ENCODE measurements at places on chromosomes 4 and X.

DNA sequence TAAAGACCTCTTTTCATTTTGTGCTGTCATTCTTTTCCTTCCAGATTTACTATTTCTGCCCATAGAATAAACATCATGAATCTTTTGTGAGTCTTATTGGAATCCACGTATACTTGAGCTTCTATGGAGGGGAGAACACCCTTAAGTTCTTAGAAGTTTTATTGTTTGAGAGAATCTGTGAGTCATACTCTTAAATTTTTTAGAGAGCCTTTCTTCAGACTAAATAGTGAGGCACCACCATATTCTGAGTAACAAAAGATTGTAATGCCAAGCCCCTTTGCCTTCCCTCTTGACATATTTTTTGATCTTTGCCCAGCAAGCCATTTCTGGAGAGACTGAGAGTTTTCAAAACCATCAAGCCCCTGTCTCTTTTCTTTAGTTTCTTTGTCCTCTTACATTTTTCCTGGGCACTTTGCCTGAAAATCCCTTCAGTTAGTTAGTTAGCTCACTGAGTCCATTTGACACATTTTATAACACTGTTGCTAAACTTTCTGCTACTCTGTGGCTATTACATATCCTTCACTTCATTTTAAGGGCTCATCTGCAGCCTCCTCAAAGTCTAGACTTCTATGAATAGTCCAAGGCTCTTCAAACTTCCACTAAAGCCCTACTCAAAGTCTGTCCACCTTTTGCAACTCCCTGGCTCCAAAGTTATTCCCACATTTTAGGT lies 65.3 kb upstream of the NDUFC1 start:
- DNase-seq = no peak

- no peak for DNase-seq
Measured at GRCh38 chr4:7034262-7035081, 8.7 kb upstream of the TADA2B start.

DNA sequence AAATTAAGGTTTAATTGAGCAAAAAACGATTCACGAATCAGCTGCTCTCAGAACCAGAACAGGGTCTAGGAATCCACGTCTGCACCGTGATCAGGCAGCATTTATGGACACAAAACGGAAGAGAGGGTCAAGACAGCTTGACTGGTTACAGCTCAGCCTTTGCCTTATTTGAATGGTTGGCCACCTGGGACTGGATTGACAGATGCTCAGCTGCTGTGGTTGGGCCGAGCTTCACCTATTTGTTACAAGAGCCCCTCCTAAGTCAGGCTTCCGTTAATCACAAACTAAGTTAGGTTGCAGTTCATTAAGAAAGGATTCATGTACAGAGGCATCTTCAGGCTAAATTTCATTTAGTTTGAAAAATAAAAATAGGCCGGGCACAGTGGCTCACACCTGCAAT lies 50.6 kb upstream of the MAN2B2 start:
- DNase-seq = no peak

DNA sequence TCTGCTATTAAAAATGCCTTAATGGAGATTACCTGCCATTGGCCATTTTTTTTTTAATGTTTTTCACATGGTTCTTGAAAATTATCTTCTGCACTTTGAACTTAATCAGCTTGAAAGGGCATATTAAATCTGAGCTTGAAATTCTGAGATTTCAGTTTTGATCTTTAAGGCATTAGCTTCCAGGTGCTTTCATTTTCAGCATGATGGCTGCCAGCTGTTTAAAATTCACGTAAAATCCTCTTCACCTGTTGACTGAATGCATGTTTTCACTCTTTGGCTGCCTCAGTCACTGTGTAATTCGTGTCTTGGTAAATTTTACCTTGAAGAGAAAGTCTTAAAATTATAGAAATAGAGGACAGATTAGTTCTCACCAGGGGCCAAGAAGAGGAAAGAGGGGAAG lies 39.6 kb downstream of the SMAD1 start:
- DNase-seq = no peak

DNA sequence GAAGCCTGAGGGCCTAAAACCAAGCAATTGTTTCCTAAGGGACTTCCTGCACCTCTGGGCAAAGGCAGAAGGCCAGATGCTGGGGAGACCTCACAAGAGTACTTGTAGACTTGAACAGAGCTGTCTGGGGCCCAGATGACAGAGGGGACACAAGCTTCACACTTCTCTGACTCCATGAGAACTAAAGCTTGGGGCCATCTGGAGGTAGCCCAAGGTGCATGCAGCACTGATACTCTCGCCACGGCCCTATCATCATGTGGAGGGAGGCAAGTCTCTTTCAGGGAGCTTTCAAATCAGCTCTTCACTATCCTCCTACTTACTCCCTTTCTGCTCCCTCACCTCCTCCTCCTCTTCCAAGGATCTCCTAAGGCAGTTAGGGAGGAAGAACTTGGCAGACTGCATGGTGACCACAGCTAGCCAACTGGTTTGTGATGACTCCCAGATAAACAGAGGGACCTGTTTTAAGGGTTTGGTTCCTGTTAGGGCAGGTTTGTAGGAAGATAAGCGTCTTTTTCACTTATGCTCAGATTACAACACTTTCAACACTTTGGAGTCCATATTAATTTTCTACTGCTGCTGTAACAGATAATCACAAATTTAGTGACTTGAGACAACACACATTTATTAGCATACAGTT lies 23.8 kb downstream of the MSL3 start:
- DNase-seq = no peak

- no peak for DNase-seq
Measured at GRCh38 chrX:7318241-7318640, 170.3 kb upstream of the PUDP start.

DNA sequence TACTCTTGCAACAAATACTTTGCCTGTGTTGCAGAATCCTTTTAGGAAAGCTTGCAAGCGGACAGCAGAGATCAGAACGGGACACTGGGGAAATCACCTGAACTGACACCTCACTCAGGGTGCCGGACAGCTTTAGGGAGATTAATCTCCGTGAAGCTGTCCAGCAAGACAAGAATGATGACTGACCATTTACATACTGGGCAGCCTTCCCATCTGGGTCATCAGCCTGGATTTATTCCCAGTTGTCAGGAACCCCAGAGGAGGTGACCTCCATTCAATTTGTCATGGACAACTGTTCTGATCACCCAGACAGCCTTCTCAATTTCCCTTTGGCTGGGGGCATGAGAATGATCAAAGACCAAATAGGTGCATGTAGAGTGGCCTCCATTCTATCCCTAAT lies 93.0 kb upstream of the EGFL6 start:
- DNase-seq = no peak

GRCh38 chrX:11540532-11541377 lies 125.0 kb downstream of the ARHGAP6 start:
- no peak for DNase-seq

DNA sequence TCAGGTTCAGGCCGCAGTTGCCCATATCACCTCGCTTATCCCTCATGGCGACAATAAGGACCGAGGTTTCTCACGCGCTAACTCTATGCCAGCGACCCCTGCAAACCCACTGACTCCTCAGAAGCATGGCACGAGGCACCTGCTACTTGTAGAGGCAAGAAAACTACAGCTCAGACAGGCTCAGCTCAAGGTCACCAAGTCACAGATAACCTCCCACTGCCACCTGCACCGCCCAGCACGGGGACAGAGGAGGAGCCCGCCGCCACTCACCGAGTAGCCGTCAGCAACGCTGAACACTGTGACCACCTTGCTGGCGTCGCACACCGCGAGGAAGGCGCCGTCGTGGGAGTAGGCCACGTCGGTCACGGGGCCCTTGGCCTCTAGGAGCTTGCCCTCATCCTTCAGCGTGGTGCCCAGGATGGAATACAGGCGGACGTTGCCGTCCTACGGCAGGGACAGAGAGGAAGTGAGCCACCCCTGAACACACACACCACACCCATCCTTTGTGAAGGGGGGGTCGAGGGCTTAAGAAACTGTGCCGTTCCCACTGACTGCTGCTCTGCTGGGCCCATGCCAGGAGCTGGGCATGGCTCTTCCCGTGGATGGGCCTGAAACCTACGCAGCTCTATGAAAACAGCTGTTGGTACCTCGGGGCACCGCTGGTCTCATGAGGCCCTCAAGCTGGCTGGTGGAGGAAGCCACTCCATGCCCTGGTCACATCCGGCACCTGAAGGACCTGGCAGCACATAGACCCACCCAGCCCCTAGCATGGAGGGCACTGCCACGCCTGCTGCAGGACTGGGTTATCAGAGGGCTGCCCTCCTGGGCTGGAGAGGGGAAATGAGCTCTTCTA lies 38.9 kb downstream of the WDR1 start:
- no peak for DNase-seq

DNA sequence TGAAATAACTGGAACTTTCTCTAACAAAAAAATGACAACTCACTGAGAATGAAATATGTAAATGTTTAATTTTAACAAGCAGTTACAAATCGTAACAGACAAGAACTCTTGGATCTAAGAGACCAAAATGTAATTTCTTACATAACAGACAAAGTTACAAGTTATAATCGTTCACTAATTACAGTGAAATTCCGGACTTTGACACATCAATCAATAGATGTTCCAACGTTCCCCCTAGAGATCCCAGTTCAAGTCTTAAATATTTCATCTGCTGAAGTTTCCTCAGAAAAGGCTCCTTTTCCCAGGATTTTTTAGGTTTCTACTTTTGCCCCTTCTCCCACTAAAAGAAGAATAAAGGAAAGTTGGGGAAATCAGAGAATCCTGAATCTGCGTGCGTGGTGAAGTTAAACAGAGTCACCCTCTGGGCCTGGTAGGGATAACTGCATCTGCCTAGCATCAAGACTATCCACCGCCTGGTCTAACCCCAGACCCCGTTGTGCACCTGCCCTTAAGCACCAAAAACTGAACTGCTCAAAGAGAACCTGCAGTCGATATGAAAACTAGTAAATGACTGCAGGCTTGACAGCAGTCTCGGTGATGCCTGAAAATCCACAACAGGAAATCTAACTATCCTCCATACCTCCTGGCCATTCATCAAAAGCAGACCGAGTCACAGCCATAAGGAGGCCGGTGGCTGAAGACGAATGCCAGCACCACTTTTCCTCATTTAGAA lies 2.3 kb downstream of the IRF2 start:
- DNase-seq = no peak

GRCh38 chr4:151692443-151692782 lies 68.4 kb downstream of the GATB start:
- DNase-seq = no peak

GRCh38 chr4:31617667-31618066 lies 897.5 kb downstream of the PCDH7 start:
- no peak for DNase-seq

GRCh38 chr4:150207871-150208270 lies 129.6 kb downstream of the DCLK2 start:
- DNase-seq = no peak

- DNase-seq = no peak
Measured at GRCh38 chr4:138243369-138243768, 1.2 kb upstream of the SLC7A11 start.

GRCh38 chrX:66039944-66040343 lies at the start of gene VSIG4:
Gene VSIG4 (minus strand): TSS chrX:66040080. CDS start chrX:66039998, 82 bp downstream.
- no peak for DNase-seq

- no peak for DNase-seq
Measured at GRCh38 chrX:2521927-2522386, 21.2 kb upstream of the DHRSX start.
